ENCODE measurements at places on chromosomes 4 and X.
A peak's percentile ranks its signal among the peaks of the same experiment; 100 is the strongest.

DNA sequence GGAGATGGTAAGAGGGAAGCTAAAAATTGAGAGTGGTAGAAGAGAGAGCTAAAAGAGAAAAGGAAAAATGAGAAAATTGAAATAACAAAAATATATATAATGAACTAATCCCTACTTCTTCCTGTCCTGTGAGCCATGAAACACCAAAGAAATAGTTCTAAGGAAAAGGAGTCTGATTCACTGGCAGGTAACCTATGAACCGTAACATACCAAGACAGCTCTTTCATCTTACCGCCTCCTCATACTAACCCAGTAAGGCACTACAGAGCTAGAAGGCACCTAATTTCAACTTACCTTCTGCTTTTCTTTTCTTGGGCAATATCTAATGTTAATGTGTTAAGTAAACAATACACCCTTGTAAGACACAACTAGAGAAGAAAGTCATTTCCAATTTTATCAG lies 297.7 kb upstream of the DIAPH2 start:
- DNase-seq = no peak

DNA sequence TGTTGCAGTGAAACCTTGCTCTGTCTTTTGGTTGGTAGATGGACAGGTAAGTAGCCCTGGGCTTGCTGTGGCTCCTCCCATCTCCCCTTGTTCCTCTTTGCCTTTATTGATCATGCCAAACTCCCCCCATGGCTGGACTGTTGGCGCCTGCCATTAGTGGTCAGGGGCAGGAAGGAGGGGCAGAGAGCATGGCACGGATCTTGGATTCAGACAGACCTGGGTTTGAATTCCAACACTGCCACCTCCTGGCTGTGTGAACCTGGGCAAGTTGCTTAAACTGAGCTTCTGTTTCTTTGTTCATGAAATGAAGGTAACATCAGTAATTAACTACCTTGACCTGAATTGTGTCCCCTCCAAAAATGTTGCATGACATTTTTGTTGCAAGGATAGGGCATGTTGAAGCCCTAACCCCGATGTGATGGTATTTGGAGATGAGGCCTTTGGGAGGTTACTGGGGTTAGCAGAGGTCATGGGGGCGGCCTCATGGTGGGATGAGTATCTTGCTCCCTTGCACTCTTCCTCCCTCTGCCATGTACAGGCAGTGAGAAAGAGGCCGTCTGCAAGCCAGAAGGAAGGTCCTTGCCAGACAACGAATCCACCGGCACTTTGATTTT lies 6.0 kb downstream of the SLC2A9 start:
- DNase-seq = peak; percentile 16

GRCh38 chrX:15158350-15158735 lies 111.5 kb downstream of the ASB9 start:
- no peak for DNase-seq

DNA sequence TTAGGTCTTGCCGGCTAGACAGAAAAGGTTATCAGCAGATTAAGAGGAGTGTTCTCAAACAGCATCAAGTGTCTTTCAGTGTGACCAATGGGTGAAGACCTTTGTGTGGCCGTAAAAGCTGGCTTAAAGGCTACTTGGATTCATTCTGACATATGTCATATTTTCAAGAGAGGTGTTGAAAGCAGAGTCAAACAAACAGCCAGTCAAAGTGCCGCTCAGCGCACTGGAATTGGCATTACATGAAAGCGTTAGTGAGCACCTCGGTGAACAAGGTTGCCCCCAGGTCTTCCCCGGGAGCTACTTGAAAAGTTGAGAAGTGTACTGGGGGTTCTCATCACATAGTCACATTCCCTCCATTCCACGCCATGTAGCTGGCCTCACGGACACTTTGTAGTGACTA lies 148.9 kb downstream of the SOX3 start:
- DNase-seq = no peak

- DNase-seq = no peak
Observed at GRCh38 chr4:145580906-145581305, 38.3 kb upstream of the MMAA start.

DNA sequence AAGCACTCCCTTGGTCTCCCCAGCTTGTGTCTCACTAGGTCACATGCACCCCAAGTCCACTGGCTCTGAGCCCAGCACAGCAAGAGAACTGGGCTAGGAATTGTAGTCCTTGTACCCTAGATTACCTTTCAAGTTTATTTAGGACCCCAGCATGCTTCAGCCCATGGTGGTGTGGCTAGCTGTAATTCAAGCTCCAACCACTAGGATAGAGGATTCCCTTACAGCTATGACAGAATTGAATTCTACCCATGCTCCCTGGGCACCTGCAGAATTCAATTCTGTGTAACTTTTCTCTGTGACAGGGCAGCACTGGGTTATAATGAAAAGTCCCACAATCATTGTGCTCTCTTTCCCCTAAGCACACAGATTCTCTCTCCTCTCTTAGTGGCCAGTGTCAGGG lies 253.8 kb upstream of the DMD start:
- DNase-seq = no peak

GRCh38 chr4:68906780-68907137 lies 44.8 kb downstream of the UGT2A3 start:
- DNase-seq = no peak

- DNase-seq = no peak
Observed at GRCh38 chr4:90603540-90603939, 476.3 kb downstream of the CCSER1 start.

DNA sequence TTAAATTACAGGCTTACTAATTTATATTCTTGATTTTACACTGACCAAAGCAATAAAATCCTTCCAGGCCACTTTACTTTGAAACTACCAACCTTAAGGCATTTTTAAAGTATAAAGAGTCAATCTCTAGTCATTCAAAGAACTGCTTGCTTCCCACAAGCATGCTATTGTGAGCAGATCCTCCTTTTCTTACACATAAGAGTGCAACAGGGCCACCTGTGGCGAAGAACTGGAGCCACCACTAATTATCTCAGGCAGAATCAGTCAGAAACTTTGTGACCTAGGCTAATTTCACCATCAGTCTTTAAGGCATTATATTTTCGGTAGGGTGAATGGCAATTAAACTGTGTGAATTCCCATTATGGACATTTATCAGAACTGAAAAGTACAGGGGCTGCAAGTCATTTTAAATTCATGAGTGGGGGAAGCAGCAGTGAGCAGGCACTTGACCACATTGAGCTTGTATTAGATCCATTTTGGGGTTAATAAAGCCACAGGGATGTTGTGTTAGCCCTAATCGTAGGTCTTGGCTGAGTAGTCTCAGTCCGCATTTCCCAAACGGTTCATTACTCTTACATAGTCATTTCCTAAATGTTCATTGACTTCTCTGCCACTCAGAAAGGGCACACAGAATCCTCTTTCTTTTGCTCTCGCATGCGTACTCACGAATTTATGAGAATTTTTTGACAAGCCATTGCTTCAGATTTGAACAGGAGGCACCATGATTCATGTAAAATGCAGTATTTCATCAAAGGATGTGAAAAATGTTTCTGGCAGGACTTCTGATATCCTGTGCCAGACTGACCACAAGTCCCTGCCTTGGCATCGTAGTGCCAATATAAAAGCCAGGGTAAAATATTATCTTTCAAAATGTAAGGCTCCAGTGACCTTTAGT lies 39.8 kb downstream of the NPY2R start:
- DNase-seq = no peak

GRCh38 chr4:140642674-140643437 lies 74.1 kb upstream of the UCP1 start:
- DNase-seq = no peak

- DNase-seq = no peak
Observed at GRCh38 chr4:57136281-57136680, 26.1 kb upstream of the IGFBP7 start.

GRCh38 chr4:66791686-66792085 lies 753.6 kb downstream of the CENPC start:
- DNase-seq = no peak

DNA sequence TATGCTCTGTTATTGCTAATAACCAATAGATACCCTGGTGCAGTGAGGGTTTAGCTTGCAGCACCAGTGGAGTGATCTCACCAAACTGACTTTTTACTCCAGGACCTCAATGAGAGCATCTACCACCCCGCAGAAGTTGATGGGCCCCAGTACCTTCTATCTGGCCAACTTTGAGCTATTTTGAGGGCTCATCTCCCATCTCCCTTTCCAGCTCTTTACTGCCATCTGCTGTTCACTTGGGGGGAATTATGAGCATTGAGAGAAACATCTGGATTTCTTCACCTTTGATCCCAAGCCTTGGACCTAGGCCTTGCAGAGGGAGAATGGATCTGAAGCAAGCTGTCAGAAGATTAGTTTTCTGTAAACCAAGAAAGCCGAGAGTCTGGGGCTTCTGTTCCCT lies 143.6 kb downstream of the TMEM164 start:
- DNase-seq = peak; percentile 52

GRCh38 chr4:48692897-48693296 lies 87.2 kb downstream of the FRYL start:
- no peak for DNase-seq

DNA sequence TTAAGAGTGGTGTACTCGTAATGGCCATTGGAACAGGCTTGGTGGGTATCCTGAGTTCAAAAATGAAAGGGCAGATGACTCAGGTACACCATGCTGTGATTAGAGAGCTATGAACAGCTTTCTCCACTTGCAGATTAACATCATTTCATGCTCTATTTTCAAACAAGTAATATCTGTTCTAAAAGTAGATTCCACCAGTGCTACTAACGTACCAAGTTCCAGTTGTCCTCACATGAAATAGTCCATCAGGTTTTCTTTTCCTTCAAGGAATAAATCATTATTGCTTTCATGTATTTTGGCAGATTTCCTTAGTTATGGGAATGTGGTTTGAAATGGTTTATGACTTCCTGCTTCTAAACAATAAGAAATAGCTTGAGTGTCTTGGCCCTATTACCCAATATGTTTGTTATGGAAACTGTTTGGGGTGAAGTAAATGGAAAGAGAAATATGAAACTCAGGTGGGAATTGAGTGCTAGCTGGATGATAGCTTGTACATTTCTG lies 49.9 kb downstream of the PCDH7 start:
- DNase-seq = no peak

GRCh38 chrX:124818033-124818432 lies 471.7 kb downstream of the SH2D1A start:
- DNase-seq = no peak

GRCh38 chr4:79917246-79917645 lies 155.8 kb downstream of the ANTXR2 start:
- DNase-seq = no peak

GRCh38 chr4:173293663-173294062 lies 40.5 kb downstream of the HMGB2 start:
- no peak for DNase-seq

DNA sequence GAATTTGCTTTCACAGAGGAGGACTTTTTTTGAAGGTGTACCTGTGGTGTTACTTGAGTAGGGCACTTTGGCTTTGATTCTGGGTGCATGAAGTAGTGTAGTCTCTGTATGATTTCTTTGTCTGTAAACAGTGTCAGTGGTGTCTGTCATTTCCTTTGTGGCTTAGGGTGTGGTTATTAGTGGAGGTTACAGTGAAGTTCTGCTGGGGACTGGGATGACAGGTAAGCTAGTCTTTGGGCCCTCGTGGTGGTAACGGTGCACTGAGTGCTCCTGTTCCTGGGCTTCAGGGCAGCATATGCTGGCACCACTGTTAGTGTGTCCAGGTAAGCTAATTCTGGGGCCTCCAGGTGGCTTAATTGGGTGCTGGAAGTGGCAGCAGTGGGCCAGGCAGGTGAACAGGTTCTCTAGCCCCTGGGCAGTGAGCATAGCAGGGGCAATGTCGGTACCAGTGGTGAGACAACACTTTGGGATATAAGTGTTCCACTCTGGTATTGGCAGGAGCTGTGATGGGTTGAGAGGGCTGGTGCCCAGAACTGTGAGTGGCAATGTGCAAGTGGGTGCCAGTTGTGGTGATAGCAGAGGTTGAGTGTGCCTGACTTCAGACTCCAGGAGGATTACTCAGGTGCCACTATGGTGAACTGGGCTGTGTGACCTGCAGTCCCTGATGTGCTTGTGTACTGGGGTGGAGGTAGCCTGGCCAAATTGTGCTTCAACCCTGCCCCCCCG lies 26.0 kb upstream of the VSIG1 start:
- DNase-seq = no peak

- no peak for DNase-seq
Observed at GRCh38 chrX:41971346-41971745, 48.0 kb upstream of the CASK start.

DNA sequence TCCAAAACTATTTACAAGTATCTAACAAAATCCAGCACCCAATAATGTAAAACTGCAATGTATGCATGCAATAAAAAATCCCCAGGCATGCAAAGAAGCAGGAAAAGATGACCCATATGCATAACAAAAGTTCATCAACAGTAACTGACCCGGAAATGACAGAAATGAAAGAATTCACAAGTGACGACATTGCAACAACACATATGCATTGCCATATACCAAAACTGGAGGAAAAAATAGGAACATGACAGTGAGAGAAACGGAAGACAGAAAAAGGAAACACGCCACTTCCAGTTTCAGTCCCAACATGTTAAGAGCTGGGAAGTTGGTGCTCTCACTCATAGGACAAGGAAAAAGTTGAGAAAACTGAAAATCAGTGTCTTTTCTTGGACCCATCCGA lies 154.6 kb downstream of the EVC2 start:
- DNase-seq = no peak

DNA sequence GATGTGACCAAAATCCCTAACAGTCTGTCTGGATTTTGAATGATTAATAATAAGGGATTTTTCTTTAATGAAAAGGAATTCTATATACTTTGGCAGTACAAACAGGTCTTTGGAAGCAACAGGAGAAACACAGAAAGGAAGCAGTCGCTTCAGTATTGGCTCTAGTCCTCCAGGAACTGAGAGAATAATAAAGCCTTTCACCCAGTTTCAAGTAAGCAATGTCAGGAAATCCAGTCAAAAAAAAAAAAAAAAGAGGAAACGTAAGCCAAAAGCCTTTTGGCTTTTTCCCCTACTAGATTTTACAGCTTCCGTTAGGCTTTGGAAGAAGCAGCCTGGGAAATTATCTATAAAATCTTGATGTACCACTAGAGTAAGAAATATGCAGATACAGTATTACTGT lies 61.7 kb upstream of the HDAC8 start:
- DNase-seq = no peak

DNA sequence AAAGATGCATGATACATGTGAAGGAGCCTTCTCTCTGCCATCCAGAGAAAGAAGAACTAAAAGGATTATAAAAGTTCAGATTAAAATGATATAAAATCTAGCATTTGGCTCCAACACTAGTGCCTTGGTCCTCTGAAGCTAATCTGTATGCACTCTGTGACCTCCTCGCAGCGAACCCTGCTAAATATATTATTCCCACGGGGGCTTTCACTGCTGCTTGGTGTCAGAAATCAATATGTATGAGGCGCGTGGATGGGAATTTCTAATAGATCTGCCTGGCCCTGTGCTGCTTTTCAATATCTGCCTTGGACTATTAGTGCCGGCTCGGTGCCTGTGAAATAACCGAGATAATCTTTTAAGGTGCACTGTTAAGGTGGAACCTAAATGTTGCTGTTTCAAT lies 69.7 kb downstream of the CXXC4 start:
- no peak for DNase-seq

GRCh38 chrX:118968031-118968430 lies 6.4 kb upstream of the LONRF3 start:
- no peak for DNase-seq

Measured in NCI-H1436 (cell line).